ENCODE measurements at places on chromosomes 4 and X. TPM values are rescaled to one million over a fixed set of nuclear protein-coding genes. Genes with fewer than 3 reads are reported as not detected.

Gene MAGEA9B
- total RNA-seq, result not detected

Gene EGF
- 1.0 TPM for total RNA-seq

Gene PHKA1
- 9.3 TPM for total RNA-seq

Gene PRKG2
- total RNA-seq, result 0.36 TPM

Gene MAGEA1
- not detected for total RNA-seq

Gene UGT2A3
- not detected for total RNA-seq

Gene IQCM
- not detected for total RNA-seq

Gene CT45A3
- total RNA-seq, result not detected

Gene STS
- 10.7 TPM for total RNA-seq

Gene SLC34A2
- 0.03 TPM for total RNA-seq

Gene DAPP1
- not detected for total RNA-seq

Gene SERPINA7
- not detected for total RNA-seq

Gene MSX1
- 1.3 TPM for total RNA-seq

Gene SPANXB1
- not detected for total RNA-seq

Gene CCSER1
- 0.20 TPM for total RNA-seq

Gene DUSP21
- not detected for total RNA-seq

Gene TLR3
- 3.1 TPM for total RNA-seq

Gene ATOH1
- total RNA-seq, result not detected

Gene ANXA3
- 70.6 TPM for total RNA-seq

Gene KCNE5
- total RNA-seq, result 0.52 TPM

Gene ZIC3
- total RNA-seq, result not detected

Gene RNF128
- total RNA-seq, result 6.7 TPM

Gene GPAT3
- 14.1 TPM for total RNA-seq

Gene F8
- total RNA-seq, result 4.0 TPM

Gene PAGE2
- not detected for total RNA-seq

Gene CYSLTR1
- 5.1 TPM for total RNA-seq

Gene SLC7A11
- 42.4 TPM for total RNA-seq

Gene DCAF8L1
- total RNA-seq, result not detected

Gene VEGFC
- total RNA-seq, result 60.5 TPM

Gene NAA11
- not detected for total RNA-seq

Gene CASP6
- total RNA-seq, result 17.3 TPM

Gene SPATA18
- total RNA-seq, result 32.6 TPM

Gene TBX22
- total RNA-seq, result not detected

Gene DDX53
- not detected for total RNA-seq

Gene TMEM150C
- 0.53 TPM for total RNA-seq

Gene NUDT11
- total RNA-seq, result 10.2 TPM

Gene P2RY4
- total RNA-seq, result 0.13 TPM

Gene TENM3
- 1.2 TPM for total RNA-seq

Gene CTAG1A
- not detected for total RNA-seq

Gene TSPAN7
- 0.39 TPM for total RNA-seq

Gene TAF9B
- total RNA-seq, result 9.0 TPM

Gene USP51
- 2.3 TPM for total RNA-seq

Gene ARSJ
- total RNA-seq, result 48.6 TPM

Gene CXCL11
- not detected for total RNA-seq

Gene SSR4
- 103 TPM for total RNA-seq

Gene NEUROG2
- total RNA-seq, result not detected

Gene GLOD5
- total RNA-seq, result not detected

Gene CLGN
- total RNA-seq, result 0.07 TPM

Gene POU3F4
- not detected for total RNA-seq

Gene PLP1
- 0.46 TPM for total RNA-seq

Gene SPP1
- 2.4 TPM for total RNA-seq

Gene MAGEA10
- total RNA-seq, result not detected

Gene TLR1
- 1.5 TPM for total RNA-seq

Gene MSANTD1
- 0.83 TPM for total RNA-seq

Gene UGT2B10
- not detected for total RNA-seq

Gene DRD5
- not detected for total RNA-seq
